BJ (cell line): ENCODE measurements at places on chromosomes 7 and 10.

DNA sequence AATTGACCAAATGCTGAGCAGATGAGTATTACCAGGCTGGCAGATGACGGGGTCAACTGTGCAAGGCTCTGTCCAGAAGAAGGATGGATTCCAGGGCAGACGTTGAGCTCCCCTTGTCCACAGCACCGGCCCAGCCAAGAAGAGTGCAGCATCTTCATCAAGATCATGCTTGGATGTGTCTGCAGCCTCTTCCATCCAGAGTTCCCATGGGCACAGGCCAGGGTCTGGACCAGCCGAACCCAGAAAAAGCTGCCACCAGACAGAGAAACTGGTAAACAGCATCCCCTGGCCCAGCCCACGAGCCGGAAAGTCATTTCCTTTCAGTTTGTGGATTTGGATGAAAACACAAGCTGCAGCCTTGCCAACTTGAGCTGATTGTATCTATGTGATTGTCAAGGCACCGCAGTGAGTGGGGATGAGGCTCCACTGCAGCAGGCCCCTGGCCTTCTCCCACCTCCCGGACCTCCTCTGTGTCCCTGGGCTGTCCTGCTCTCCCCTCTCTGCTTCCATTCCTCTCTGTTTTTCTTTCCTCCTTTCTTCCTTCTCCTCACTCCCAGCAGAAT is 321.8 kb downstream of the TCERG1L start:
- no peak for DNase-seq

DNA sequence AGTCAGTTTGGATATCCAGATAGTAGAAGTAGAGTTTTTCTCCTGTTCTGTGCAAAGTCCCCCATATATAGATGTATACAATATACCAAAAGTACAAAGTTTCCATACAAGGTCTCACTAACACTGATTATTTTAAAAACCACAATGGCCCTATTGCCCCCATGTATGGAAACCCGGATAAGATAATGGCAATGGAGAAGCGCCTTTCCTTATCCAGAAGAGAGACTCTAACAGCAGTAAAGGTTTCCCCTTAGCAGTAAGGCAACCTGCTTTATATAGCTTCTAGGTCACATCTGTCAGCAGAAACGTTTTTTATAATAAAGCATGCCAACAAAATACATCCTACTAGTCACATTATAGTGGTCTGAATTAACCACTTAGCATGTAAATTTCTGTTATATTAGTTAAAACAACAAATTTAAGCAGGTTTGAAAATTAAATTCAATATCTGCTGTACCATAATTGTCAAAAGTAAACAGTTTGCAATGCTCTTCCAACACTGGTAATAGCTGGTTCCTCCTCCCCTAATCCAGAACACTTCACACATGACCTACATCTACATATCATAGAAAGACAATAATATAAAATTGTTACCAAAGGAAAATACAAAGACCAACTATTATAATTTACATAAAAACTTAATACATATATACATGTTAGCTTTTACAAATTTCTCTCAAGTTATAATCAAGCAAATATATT is 22.4 kb downstream of the USP6NL start:
- no peak for DNase-seq

DNA sequence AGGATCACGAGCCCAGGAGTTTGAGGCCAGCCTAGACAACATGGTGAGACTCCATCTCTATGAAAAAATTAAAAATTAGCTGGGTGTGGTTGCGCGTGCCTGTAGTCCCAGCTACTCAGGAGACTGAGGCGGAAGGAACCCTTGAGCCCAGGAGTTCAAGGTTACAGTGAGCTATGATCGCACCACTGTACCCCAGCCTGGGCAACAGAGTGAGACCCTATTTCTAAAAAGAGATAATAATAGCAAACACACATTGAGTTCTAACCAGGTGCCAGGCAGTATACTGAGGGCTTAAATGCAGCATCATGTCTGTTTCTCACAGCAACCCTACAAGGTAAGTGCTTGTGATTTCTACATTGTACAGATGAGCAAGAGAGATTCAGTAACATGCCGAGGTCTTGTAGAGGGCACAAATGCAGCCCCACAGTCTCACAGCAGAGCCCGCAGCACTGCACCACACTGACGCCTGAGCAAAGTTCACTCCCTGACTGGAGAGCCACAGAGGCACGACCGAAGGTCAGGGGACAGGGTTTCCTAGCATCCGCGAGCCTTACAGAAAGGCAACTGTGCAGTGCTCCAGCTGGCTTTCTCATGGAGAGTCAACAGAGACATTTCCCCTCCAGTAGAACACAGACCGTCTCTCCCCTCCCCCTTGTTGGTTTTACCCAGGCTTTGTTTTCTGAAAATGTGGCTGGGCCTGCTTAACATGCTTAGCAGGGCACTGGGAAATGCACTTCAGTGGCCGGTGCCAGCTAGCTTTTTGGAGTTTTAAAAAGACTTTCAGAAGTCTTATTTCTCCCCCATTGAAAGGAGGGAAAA is 36.5 kb downstream of the PDSS1 start:
- DNase-seq, result no peak

DNA sequence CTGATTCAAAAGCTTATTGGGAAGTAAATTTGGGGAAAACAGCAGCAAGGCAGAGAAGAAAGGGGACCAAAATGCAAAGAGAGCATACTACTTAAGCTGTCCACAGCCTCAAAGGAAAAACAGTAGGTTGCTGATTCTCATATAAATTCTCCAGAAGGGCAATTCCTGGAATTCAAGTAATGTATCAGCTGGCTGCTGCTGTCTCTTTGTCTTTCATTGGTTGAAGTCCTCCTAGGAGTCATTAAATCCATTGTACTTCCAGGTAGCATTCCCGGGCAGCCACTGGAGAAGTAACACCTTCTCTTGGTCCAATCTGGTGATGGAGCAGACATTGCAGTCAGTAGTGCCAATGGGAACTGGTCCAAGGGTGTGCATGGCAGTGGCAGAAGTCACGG is 22.7 kb downstream of the BET1 start:
- no peak for DNase-seq

DNA sequence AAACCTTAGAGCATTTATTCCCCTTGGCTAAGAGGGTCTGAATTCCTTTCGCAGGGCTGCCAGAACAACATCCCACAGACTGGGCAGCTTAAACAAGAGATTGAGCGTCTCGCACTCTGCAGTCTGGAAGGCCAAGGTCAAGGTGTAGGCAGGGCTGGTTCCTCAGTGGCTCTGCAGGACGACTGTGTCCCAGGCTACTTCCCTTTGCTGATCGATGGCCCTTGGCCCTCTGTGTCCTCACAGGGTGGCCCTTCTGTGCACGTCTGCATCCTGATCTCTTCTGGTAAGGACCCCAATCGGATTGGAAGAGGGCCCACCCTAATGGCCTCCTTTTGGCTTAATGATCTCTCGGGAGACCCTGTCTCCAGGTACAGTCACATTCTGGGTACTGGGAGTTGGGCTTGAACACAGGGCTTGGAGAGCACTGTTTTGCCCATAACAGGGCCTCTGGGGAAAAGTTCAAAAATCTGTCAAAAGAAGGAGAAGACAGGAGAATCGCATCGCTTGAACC is 35.1 kb upstream of the DNAJB6 start:
- DNase-seq, result no peak

DNA sequence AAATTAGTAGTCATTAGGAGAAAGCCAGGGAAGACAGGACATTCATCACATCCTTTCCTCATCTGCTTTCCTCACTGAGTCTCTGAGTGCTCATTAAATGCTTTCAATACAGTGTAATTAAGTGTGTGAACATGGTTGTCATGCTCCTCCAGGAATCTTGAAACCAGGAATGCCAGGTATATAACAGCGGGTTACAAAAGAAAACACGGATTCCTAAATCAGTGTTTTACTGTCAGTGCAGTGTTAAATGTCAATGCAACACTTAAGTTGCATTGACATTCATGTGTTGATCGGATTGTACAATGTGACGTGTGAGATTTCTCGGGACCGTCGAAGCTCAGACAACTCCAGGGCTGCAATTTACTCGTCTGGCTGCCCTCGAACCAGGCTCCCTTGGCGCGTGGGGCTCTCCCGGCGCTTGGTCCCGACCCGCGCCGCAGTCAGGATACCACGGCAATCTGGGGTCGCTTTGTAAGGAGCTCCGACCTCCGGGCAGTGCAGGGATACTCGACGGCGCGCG is 455 bp upstream of the SPAG6 start:
- no peak for DNase-seq

DNA sequence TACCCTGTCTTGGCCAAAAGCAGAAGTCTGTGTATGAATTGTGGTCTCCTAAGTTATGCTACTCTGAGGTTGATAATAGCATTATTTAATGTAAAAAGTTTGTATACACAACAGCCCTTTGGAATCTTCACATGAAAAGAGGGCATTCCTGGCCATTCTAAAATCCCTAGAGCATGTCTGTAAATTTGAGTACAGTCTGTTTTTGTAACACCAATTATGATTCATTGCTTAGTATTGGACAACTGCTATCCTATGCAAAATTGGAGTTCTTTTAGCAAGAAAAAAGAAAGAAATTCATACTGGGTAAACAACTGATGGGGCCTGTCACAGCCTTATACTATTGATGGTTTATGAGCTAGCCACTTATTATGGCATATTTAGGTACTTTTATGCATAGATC is 10.2 kb downstream of the CUTC start:
- peak; percentile 7 for DNase-seq

DNA sequence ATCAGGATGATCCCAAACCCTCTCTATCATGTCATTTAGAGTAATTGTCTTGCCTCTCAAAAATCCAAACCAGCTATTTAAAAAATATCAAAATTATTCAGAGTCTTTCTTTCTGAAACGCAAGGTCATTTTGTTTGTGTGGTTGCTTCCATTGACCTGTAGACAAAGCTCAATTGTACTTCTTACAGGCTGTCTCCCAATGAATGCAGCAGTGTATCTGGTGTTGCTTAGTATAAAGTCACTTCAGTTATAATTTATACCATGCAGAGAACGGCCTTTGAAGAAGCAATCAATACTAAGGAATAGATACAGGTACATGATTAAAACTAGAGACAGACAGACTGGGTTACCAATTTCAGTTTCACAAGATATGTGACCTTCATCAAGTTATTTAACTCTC is 80.9 kb downstream of the DOCK4 start:
- no peak for DNase-seq

DNA sequence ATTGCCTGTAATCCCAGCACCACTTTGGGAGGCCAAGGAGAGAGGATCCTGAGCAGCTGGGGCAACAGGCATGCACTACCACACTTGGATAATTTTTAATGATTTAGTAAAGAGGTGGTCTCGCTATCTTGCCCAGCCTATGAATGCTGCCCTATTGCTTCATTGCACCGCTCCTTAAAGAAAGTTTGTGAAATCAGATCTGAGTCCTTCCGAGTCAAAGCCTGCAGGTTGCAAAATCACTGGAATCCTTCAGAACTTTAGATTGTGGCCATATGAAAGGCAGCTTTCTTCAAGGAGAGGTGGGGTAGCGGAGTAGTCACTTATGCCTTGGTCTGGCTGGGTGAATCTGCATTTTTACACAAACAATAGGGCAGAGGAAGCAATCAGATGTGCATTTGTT is 166.3 kb downstream of the ARHGAP12 start:
- DNase-seq, result no peak

DNA sequence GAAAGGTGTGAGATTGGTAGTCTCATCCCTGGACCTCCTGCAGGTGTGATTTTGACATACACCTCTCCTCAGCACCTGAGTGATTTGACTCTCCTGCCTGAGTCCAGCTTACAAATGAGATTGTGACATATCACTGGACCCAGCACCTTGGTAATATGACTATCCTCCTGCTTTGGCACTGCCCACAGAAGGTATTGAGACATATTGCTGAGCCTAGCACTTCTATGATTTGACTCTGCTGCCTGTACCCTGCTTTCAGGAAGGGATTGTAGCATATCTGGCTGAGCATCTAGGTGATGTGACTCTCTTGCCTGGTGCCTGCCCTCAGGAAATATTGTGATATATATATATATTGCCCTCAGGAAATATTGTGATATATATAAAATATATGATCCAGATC is 43.5 kb upstream of the ZNF680 start:
- DNase-seq, result no peak

DNA sequence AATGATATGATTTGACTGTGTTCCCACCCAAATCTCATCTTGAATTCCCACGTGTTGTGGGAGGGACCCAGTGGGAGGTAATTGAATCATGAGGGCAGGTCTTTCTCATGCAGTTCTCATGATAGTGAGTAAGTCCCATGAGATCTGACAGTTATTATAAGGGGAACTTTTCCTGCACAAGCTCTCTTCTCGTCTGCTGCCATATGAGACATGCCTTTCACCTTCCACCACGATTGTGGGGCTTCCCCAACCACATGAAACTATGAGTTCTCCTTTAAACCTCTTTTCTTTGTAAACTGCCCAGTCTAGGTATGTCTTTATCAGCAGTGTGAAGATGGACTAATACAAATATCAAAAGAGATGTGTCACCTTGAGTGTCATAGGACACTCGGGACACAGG is 502.7 kb upstream of the PODXL start:
- no peak for DNase-seq

GRCh38 chr7:29977886-29978651 is 11.5 kb downstream of the SCRN1 start:
- DNase-seq, result no peak

DNA sequence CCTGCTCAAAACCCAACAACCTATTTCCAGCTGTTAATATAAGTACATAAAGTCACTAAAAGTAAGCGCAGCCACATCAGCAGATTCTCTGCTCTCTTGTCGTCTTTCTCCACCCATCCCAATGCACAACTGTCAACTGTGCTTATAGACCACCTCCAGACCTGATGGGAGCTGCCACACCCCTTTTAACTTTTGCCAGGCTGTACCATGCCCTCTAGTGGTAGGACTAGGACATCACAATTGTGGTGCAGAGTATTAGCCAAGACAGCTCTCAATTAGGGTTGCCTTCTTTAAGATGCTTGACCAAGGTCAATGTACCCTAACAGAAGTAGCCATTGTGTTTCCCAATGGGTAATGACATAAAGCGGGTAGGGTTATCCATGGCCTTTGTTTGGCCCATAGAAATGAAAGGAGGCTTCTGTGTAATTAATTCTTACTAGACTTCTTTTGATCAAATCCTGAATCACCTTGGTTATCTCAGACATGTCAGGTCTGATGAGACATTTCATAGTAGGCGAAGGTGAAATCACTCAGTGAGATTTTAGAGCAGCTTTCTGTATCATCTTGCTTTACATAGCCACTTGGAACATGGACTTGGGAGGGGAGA is 68.1 kb downstream of the SCRN1 start:
- DNase-seq, result no peak

DNA sequence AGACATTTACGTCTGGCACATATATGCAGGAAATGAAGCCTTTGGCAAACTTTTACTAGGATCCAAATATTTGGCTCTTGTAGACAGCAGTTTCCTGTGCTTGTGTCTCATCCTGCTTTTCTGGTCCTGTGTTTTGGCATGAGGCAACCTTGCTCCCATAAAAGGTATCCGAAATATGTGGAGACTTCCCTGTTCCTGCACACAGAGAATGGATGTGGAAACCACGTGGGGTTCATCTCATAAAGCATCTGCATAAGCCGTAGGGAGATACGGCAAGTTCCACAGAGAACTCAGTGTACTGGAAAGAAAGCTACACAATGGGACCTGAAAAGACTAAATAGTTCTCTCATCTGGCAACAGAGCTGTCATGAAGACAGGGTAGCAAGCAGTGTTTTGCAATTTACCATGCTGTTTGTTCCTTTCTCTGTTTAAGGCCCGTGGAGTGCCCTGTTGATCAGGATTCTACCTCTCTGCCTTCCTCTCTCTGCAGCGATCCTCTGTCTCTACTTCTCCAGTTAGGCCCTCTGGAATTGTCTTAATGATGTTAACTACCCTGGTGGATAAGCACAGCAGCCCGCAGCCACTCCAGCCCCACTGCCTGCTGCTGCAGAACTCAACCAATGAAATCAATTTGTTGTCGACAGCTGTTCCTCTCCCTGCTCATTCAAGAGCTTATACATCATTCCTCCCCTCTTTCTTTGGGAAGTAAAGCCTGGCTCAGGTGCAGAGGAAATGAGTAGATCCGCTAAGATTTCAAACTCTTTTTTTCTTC is 293.6 kb downstream of the CSTF2T start:
- no peak for DNase-seq
